ENCODE measurements at places on chromosomes 1 and 21. TPM values are rescaled to one million over a fixed set of nuclear protein-coding genes. Genes with fewer than 3 reads are reported as not detected.

DNA sequence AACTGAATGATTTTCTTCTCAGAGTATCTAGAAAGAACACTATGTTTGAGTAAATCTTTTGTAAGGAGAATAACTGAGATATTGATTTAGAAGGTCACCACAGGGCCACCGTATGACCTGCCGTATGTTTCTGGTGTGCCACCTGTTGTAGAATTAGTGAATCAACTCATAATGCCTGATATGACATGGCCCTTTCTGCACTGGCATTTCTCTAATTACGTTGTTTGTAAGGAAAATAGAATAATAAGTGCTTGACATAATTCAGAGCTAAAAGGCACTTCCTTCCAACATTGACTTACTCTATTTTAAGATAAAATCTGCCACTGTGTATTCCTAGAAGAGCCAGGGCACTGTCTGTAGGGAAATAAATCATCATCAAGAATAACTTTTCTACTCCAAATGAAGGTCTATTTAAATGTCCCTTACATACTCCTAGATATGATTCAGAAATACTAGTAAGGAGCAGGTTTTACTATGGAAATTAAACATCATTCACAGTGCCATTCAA lies 101.7 kb downstream of the PHTF1 start:
- no peak for DNase-seq

GRCh38 chr1:98700228-98700627 lies 38.7 kb downstream of the SNX7 start:
- DNase-seq: no peak

GRCh38 chr1:161943737-161944136 lies 79.9 kb downstream of the OLFML2B start:
- no peak for DNase-seq

DNA sequence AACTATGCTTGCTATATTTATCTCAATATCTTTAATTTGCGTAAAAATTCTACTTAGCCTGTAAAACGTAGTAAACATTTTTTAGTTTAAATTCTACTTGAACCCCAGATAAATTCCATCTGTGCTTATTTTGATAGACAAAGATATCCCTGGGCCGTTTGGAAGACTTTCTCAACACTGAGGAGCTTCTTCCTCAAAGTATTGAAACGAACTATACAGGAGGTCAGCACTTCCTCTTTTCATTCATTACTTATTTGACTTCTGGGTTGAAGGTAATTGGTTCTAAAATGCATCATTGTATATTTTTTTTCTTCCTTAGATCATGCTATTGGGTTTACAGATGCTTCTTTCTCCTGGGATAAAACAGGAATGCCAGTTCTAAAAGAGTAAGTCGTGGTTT lies 74.7 kb downstream of the HSPA13 start:
- DNase-seq: no peak

- no peak for DNase-seq
These were observed 56.3 kb upstream of the GPR153 start for GRCh38 chr1:6317098-6317760.

- DNase-seq: no peak
These were observed 292.0 kb upstream of the PLXNA2 start for GRCh38 chr1:208536212-208536611.

DNA sequence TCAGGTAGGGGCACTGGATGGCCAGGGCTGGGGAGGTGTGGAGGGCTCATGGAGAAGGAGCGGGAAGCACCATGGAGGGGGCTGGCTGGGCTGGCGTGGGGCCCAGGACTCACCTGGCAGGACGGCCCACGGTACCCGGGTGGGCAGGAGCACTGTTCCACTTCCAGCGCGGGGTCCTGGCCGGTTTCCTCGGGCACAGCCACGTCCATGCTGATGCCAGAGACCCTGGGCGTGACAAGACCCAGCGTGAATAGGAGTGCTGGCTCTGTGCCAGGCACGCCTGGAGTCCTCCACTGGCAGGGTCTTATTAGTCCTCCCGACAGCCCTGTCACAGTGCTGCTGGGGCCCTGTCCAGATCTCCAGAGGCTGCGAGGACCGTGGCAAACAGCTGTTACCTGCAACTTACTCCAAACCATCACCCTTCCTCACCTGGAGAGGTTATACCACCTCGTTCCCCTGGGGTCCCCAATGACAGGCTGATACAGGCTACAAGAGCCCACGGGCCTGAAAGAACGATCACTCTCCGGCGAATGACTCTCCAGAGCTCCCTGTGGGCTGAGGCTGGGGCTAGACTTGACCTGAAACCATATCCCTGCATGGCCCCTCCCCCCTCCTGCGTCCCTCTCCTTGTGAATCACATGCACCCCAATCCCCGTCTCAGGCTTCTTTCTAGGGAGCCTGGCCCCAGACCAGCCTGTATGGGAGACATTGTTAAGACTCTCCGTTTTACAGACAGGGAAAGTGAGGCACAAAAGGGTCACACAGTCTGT lies 62.1 kb downstream of the HSPG2 start:
- DNase-seq: no peak

DNA sequence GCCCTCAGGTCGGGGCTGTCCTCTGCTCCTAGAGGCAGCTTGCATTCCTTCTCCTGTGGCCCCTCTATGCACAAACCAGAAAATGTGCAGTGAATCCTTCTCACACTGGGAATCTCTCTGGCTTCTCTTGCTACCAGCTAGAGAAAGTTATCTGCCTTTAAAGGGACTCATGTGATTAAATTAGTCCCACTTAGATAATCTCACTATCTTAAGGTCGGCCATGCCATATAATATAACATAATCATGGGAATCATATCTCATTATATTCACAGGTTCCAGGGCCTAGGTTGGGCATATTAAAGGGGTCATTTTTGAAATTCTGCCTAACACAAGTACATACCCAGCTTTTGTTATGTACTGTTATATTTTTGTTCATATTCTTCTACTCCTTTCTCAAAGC lies 31.4 kb downstream of the PTGFR start:
- no peak for DNase-seq

DNA sequence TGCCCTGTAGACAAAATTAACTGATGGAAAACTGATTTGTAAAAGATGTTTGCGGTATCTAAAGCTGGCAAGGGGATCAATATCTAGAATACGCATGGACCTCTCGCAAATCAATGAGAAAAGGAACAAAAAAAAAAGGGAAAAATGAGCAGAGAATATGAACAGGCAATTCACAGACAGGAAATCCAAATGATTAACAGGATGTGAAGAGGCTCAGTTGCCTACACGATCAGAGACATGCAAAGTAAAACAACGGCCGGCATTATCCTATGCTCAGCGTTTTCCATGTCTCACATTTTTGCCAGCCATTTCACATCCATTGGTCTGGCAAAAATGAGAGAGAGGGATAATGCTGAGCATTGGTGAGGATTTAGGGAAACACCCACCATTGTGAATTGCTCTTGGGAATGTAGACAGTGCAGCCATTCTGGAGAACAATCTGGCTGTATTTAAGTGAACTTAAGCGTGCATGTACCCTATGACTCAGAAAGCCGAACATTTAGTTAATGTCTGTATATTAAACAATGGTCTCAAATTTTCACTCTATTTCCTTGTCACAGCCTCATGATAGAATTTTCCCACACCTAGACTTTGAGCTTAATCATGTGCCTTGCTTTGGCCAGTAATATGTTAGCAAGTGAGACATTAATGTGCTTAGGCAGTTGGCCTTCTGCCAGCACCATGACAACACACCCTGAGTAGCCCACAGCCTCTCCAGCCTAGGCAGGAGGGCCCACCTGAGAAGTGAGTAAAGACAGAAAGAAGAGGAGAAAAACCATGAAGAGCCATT lies 61.0 kb upstream of the NBPF3 start:
- DNase-seq: no peak

DNA sequence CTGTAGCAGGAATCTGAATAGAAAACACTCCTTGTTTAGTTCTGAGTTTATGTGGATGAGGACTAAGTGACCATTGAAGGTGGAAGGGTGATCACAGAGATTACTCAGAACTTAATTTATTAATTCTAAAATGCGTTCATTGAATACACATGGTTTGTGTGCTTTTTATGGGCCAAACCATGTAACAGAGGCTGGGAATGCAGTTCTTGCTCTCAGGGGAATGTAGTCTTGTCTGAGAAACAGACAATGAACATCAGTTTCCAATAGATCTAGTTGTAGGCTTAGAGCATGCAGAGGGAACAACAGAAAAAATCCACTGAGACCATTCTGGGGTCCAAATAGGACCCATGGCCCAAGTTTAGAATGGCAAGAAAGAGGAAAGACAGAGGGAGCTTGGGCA lies 46.1 kb downstream of the ITSN1 start:
- DNase-seq: no peak

DNA sequence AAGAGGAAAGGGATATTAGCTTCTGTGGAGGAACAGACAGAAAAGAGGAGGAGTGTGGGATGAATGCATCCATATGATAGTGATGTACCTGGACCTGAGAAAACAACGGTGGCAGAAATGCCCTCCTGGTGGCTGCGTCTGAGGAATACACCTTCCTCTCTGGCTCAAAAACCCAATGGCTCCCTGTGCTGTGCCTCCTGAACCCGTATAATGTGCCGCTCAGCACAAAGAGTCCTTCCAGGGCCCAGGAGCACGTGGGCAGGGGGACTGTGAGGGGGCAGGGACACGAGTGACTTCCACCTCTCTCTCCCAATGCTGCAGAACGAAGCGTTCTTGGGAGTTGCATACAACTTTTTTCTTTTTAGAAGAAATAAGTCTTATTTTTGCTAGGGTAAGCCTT lies 31.2 kb downstream of the IRF2BP2 start:
- DNase-seq: no peak

DNA sequence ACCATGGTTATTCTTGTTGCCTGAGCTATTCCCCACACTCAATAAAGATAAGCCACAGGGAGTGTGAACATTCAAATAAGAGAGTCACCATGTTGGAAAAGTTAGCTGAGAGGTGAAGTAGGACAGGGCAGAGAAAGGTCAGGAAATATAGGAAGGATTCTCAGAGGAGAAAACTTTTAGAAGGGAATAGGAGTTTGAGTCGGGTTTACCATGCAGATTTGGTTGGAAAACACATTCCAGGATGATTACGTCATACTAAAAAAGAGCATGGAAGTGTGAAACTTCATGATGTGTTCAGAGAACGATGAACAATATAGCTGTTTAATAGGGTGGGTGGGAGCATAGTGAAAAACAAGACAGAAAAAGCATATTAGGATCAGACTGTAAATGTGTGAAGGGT lies 1125.3 kb upstream of the ADGRL2 start:
- no peak for DNase-seq

DNA sequence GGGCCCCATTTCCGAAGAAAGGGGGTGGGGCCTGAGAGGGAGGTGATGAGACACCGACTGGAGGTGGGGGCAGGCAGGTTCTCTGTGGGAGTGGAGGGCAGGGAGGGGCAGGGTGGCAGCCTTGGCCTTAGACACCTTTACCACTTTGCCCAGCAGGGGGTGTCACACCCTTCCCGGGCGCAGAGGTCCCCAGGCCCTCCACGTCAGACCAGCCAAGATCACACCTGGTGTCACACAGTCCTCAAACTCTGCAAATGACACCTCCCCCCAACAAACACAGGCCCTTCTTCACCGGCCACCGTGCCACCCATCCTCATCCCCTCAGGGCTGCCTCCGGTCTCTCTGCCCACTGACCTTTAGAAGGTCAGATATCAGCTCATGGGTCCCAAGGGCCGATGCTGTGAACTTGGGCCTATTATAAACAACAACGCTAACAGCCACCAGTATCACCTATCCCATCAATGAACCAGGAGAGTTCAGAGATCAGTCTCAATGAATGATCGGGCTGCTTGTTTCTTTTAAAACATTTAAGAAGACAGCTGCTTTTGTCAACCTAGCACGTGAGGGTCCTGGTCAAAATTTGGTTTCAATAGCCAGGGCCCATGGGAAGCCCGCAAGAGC lies 103.9 kb downstream of the CASZ1 start:
- no peak for DNase-seq

GRCh38 chr1:31704271-31705079 lies 658 bp upstream of the COL16A1 start:
- peak; percentile 61 for DNase-seq

- DNase-seq: no peak
These were observed 58.7 kb downstream of the RABGAP1L start for GRCh38 chr1:174217787-174218574.

GRCh38 chr1:212295579-212295978 lies 10.4 kb downstream of the PPP2R5A start:
- DNase-seq: no peak

DNA sequence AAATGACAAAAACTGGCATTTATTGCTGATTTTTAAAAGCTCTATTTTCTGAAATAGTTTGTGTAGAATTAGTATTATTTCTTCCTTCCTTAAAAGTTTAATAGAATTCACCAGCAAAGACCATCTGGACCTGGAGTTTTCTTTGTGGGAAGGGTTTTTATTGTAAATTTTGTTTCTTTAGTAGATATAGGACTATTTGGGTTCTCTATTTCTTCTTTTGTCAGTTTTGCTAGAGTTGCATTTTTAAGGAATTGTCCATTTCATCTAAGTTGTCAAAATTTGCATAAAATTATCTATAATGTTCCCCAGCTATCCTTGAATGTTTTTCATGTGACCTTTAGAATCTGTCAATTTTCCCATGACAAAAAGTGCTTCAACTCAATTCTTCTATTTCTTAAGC lies 28.8 kb upstream of the LRP8 start:
- DNase-seq: no peak

DNA sequence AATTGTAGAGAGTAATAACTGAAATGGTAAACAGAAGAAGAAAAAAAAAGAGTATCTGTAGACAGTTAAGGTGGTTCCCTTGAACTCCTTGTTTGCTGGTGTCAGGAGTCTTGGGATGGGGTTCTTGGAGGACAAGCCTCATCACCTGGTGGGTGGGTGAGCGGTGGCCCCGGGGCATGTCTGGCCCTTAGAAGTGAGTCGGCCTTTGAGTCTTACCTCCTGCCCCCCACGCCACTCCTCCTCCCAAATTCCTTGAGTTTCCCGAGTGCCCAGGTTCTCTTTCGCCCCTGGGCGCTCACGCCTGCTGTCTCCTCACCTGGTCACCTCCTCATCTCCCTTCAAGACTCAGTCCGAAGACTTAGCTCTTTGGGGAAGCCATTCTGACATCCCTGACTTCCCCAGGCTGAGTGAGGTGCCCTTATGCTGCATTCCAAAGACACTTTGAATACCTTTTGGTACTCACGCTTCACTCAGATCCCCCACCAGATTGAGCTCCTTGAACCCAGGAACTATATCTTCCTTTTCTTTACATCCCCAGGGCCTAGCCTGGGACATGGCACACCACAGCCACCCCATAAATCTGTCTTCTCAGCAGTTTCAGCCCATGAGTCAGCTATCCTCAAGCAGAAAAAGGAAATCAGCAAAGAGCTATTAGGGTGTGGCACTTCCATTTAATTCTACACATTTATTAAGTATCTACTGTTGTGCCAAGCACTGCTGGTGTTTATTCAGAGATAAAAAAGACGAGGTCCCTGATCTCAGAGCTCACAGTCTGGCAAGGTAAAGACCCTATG lies 13.5 kb upstream of the IKBKE start:
- no peak for DNase-seq

- no peak for DNase-seq
These were observed 20.1 kb downstream of the FMO3 start for GRCh38 chr1:171110621-171111326.

Gene DCST2
- not detected for total RNA-seq

Gene HENMT1
- 0.77 TPM for total RNA-seq

Gene MTARC2
- total RNA-seq: 4.7 TPM

Gene PEAR1
- total RNA-seq: 7.4 TPM

Gene LIN28A
- not detected for total RNA-seq

Gene GPX7
- total RNA-seq: 1.8 TPM

Gene SPATA45
- not detected for total RNA-seq

Gene CBR1
- total RNA-seq: 35.7 TPM

Gene C1orf116
- total RNA-seq: not detected

Gene FAM72B
- not detected for total RNA-seq

Gene ODR4
- 39.4 TPM for total RNA-seq

Data from uterus (tissue), 4 donors.